ENCODE measurements at places on chromosomes 3 and 15.

- DNase-seq, result peak; percentile 14
Measured at GRCh38 chr3:35908366-35909232, 269.3 kb downstream of the ARPP21 start.

- DNase-seq, result no peak
Measured at GRCh38 chr3:161231861-161232260, 10.8 kb downstream of the NMD3 start.

DNA sequence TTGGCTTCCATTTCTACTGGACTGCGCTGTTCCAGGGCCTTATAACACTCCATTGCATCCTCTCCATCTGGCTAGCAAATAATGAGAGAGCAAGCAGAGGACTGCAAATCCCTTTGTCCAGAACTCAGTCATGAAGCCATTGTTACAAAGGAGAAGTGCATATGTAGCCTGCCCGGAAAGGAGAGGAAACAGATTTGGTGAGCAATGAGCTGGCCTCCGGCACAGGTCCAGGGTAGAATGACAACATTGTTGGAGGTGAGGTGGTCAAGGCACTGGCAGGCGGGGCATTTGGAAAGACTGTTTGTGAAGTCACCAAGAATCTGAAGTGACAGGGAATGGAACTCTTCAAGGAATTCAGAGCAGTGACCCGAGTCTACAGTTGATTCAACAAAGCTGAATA, 25.0 kb upstream of the ATP1B3 start:
- no peak for DNase-seq

- no peak for DNase-seq
Measured at GRCh38 chr3:19907523-19907922, 26.5 kb downstream of the EFHB start.

DNA sequence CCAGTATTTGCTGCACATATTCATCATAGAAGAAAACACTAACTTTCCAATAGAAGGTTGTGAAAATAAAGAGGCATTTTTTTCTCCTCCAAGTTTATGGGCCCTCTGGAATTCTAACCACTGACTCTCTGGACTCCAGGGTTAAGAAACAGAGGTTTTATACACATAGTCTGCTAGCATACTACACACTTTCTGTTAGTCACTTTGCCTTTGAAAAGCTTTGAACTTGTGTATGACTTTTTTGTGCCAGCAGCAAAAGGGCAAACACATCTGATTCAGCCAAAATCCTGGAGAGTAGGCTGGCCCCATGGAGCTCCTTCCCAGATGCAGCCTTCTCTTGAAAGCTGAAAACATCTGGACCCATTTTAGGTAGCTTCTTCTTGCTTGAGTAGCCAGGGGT, 6.2 kb downstream of the ZIC4 start:
- no peak for DNase-seq

DNA sequence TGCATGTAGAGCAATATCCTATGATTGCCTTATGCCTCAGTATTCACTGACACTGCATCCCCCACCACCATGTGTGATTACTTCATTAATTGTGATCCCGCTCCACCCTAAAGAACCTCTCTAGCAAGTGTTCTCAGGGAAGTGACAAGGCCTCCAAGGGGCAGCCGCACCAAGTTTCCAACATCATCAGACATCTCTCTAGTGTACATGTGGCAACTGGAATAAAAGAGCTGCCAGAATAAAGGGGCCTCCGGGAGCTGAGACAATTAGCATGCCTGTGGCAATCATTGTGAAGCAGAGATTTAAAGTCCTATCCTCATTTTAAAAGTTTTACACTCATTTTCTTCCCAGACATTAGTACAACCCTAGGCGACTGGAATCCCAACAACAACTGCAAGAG, 902.1 kb upstream of the SEMA6D start:
- DNase-seq, result no peak

DNA sequence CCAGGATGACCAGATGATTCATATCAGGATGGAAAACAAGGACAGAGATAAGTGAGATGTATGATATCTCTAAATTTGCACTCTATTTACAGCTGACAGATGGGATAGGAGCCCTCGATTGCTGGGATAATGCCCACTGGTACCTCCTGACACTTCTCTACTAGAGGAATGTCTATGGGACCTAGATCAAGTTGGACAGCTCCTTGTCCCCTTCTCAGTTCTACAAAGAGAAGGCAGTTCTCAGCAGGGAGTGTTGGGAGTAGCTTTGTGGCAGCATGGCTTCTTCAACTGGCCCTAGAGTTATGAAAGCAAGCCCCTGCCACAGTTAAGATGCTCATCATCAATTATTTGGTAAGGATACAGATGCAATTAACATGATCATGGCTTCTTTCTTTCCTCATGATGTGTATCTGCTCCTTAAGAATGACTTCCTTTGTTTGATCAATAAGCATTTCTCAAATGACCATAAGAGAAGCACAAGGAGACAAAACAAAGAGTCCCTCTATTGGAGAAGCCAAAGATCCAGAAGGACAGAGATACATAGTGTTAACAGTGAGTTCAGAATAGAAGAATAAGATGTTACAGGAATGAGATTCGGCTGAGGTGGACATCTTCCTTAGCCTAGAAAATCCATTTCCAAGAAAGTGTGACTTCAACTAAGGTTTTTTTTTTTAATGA, 481.3 kb downstream of the NAALADL2 start:
- DNase-seq, result no peak

DNA sequence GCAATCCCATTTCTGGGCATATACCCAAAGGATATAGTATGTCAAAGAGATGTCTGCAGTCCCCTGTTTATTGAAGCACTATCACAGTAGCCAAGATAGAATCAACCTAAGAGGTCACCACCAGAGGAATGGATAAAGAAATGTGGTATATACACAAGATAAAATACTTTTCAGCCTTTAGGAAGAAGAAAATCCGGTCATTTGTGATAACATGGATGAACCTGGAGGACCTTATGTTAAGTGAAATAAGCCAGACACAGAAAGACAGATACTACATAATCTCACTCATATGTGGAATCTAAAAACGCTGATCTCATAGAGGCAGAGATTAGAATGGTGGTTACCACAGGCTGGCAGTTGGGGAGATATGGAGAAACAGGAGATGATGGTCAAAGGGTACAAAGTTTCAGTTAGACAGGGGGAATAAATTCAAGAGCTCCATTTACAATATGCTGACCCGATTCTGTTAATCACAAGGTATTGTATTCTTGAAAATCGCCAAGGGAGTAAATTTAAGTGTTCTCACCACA, 195.8 kb downstream of the MTHFS start:
- no peak for DNase-seq

- no peak for DNase-seq
Measured at GRCh38 chr3:25907081-25907480, 117.2 kb downstream of the OXSM start.

GRCh38 chr15:92571824-92572223, 83.8 kb downstream of the FAM174B start:
- no peak for DNase-seq

All from hematopoietic multipotent progenitor cell treated with erythropoietin and hydrocortisone succinate and interleukin-3 and kit ligand, for 17 days (in vitro differentiated cells).